Activated T-helper 9 cell treated with anti-CD3 and anti-CD28 coated beads, Interleukin-2, amount 50 U/mL, for 16 hours (primary cell): ENCODE measurements at places on chromosomes 2 and 18.

DNA sequence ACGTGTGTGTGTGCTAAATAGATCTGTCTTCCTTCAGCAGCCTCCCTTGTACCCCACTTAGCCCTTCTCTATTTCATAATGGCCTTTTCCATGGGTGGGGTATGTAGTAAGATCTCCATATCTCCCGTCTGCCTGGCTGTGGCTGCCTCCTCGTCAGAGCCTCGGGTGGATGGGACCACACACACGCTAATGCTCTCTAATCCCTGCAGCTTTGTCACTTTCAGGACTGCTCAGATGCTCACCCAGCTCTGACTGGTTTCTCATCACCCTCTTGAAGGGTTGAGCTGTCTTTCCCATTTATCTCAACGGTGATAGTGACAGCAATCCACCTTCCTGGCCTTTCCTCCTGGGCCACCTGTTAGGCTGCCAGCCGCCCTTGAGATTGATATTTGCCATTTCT is 95.3 kb downstream of the DCC start:
- no peak for DNase-seq

GRCh38 chr2:70385966-70386595 is 84.2 kb upstream of the FAM136A start:
- no peak for DNase-seq

- DNase-seq = no peak
Measured at GRCh38 chr2:212145121-212145520, 393.5 kb downstream of the ERBB4 start.

GRCh38 chr2:7703048-7703447 is 785.8 kb downstream of the RNF144A start:
- no peak for DNase-seq

DNA sequence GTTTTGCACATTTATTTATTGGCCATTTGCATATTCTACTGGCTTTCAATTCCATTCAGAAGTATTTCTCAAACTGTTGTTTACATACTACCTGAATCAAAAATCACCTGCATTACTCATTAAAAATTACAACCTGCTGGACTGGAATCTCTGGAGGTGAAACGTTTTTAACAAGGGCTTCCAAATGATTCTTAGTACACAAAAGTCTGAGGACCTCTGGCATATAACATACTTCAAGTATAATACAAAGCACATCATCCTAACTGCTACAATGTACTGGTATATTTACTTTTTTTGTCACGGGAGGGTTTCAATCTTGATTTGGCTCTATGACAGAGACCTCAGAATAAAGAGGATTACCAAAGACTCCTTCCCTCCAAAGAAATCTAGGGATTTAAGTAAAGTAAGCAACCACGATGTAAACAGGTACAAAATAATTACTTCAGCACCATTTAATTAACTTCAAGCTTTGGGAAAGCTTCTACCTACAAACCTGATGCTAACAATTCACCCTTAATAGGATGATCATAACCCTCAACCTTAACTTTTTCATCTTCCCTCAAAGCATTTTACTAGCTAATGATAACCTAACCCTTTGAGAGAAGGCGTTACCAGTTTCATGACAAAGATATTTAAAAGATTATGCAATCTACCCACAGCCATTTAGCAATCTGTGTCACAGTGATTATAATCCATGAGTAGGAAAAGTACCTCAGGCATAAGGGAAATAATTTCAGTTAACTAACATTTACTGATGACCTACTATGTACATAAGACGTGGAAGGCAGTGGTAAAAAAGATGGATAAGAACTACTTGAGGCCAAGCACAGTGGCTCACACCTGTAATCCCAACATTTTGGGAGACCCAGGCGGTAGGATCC is 24.7 kb downstream of the ATAD2B start:
- DNase-seq = no peak

DNA sequence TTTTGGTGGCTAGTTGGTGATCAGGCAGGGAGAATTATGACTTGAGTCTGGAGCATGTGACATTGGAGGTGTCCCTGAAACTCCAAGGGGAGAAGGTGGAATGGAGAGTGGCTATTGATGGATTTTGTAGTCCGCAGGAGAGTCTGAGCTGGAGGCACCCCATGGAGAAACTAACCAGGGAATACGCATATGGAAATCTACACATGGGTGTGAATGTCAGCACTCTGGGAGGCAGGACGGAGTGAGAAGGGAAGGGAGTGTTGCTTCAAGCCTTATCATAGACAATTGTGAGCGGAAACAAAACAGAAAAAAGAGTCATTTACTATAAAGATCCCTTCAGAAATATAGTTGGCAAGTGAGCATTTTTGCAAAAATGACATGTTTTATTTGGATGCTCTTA is 667 bp upstream of the SCYGR4 start:
- DNase-seq = no peak

DNA sequence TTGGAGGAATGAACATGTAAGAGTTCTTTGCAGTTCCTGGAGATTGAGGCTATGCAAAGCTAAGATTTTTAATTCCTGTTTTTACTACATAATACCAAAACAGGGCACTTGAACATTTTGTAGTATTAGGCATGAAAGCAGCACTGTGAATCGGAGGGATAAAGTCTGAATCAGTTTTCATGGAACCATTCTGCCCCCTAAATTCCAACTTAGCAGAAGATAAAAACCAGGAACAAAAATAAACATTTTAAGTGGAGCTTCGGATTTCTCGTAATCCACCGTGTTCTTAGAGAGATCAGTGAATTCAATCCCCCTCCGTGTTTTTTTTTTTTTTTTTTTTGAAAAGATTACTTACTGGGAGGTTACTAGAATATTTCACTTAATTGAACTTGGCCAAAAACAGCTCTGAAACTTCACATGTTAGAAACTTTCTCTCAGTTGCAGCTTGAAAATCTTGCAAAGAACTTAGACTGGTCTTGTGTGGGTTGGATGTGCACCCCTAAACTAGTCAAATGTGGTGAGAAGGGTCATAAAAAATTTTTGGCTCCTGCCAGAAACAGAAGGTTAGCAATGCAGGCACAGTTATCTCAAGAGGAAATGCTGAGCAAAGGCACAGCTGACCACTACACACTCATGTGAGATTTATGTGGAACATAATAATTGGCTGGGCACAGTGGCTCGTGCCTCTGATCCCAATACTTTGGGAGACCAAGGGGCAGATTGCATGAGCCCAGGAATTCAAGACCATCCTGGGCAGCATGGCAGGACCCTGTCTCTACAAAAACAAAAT is 145.4 kb upstream of the RNF152 start:
- no peak for DNase-seq

GRCh38 chr18:57853133-57853532 is 50.0 kb upstream of the ATP8B1 start:
- DNase-seq = no peak

DNA sequence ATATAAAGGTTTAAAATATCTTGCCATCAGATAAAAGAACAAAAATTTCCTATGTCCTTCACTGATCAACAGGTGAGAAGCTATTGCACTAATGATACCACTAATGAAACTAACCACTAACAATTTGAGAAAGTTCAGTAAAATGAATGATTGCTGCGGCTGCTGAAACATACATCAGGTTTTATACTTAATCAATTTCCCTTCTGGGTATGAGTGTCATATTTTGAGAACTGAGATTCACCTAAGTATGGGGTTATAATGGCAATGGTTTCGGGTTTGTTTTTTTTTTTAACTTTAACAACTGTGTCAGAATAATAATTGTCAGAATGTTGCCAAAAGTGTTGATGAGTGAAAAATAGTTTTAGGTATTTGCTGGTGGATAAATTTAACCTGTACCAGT is 151.3 kb upstream of the SLC39A10 start:
- no peak for DNase-seq

GRCh38 chr2:8998418-8999101 is 4.9 kb downstream of the MBOAT2 start:
- no peak for DNase-seq

DNA sequence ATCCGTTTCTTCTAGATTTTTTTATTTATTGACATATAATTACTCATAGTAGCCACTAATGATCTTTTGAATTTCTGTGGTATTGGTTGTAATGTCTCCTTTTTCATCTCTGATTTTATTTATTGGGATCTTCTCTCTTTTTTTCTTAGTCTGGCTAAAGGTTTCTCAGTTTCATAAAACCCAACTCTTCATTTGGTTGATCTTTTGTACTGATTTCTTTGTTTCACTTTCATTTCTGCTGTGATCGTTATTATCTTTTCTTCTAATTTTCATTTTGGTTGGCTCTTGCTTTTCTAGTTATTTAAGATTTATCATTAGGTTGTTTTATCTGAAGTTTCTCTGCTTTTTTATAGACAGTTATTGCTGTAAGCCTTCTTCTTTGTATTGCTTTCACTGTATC is 463.6 kb upstream of the CRIM1 start:
- no peak for DNase-seq

GRCh38 chr2:198715302-198715835 is 742.4 kb downstream of the SATB2 start:
- no peak for DNase-seq

- DNase-seq = no peak
Measured at GRCh38 chr2:59354498-59354897, 1113.4 kb upstream of the FANCL start.

DNA sequence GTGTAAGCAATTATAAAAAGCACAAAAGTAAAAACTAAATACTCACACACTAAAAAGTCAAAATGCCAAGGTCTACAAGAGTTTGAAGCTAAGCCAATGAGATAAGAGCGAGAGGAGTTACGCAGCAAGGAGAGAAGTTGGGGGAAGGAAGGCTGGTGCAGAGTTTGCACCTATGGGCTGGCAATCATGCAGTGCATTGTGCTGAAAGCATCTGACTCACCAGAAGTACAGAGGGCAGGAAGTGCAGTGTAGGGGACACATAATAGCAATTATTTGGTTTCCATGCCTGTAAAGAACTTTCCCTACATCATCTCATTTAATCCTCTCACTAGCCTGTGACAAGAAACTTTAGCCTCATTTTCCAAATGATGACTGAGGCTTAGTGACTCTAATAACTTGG is 142.7 kb upstream of the KYNU start:
- no peak for DNase-seq

DNA sequence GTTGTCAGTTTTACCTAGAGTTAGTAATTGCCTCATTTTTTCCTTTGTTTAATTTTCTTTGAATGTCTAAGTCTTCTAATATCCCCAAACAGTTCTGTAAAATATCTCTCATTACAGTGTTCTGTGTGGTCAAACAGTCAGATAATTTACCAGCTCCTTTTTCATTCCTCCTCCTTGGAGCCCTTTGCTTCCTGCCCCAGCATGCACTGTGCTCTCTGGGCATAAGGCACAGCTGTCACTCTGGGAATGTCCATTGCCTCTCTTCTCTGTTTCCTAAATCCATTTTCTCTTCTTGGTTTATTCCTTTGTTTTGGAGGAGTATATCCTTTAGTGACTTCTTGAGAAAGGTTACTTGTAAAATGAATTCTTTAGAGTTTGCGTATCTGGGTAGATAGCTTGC is 139.3 kb downstream of the PLCL1 start:
- DNase-seq = no peak

GRCh38 chr2:98170076-98170475 is 83.1 kb downstream of the VWA3B start:
- DNase-seq = no peak

DNA sequence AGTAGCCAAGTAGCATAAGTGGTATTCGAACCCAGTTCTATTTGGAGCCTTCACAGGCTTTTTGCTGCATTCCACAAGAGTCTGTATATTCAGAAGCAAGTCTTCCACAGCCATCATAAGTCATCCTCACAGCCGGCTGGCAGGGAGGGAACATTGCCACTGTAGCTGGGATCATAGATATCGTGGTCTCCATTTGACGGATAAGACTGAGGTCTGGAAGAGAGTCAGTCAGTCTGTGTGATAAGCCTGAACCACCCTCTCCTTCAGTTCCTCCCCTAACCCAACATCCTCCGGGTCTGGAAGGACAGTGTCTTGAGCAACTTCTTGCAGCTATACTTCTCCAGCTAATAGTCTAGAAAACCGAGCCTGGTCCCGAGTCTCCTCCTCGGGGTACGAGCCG is 17.0 kb upstream of the C1QL2 start:
- no peak for DNase-seq

- no peak for DNase-seq
Measured at GRCh38 chr2:23916727-23917405, 10.1 kb downstream of the ATAD2B start.

DNA sequence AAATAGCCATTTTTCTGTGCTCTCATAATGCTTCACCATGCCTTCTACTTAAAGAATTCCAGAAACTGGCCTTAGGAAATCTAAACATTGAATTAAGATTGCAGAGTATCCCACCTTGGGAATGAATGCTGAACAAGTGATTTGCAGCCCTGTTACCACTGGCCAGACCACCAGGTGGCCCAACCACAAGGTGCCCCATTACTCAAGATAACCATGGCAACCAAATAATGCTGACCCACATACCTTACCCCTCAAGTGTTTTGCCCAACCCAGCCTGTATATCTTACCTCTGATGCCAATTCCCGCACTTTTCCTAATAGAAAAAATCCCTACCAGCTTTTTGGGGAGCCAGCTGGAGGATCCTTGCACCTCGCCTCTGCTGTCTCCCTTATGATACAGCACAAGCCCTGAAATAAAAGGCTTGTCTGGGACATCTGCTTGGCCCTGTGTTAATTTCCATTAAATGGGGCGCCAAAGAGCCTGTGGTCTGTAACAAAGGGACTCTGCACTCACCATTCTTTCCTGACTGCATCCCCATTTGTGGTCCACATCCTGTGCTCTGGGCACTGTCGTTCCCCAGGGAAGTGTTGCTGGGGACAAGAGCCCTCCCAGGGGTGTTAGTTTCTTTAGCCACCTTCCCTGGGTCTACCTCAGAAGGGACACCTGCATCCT is 17.3 kb upstream of the KCNF1 start:
- no peak for DNase-seq

- DNase-seq = no peak
Measured at GRCh38 chr18:2471523-2471922, 99.8 kb downstream of the METTL4 start.

DNA sequence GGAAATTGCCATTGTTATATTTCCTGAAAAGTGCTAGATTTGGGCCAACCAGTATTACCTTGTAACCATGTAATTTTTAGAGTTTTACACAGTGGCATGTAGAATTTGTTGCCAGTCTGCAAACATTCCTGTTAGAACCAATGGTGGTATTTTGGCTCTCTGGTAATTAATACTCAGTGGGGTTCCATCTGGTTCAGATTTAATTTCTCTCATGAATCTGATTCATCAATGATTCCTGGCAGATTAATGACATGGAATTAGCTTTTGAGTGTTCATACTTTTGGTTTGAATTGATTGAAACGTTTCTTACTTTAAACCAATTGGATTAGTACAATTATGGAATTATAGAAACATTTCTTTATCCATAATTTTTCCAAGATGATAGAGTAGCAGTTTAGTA is 93.2 kb downstream of the MC4R start:
- DNase-seq = no peak

GRCh38 chr2:105422801-105423200 is 23.9 kb upstream of the FHL2 start:
- DNase-seq = no peak

- no peak for DNase-seq
Measured at GRCh38 chr2:111219734-111220505, 99.2 kb downstream of the BCL2L11 start.

DNA sequence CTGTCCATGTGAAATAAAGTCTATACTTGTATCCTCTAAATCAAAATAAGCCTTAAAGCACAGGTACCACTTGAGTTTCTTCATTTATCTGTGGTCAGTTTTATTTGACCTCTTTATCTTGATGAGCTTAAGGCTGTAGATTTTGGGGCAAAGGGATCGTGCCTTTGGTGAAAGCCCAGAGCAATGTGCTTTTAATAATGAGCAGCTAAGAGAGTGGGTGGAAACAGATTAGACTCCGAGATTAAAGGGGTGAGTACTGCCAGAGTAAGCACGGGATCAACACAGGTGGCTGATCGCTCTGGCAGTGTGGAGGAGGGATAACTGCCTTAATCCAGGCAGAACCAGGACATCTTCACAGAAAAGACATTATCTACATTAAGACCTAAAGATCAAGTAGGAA is 280.4 kb downstream of the TDRD15 start:
- no peak for DNase-seq

GRCh38 chr2:69191634-69192033 is 178.7 kb downstream of the ANTXR1 start:
- DNase-seq = no peak
